ENCODE measurements at places on chromosomes 7 and 10. TPM values are rescaled to one million over a fixed set of nuclear protein-coding genes. Genes with fewer than 3 reads are reported as not detected.

Gene GSTO2
- total RNA-seq: 6.3 TPM

- DNase-seq: peak; percentile 23
Measured at GRCh38 chr7:34835901-34836600, 178.0 kb downstream of the NPSR1 start.

DNA sequence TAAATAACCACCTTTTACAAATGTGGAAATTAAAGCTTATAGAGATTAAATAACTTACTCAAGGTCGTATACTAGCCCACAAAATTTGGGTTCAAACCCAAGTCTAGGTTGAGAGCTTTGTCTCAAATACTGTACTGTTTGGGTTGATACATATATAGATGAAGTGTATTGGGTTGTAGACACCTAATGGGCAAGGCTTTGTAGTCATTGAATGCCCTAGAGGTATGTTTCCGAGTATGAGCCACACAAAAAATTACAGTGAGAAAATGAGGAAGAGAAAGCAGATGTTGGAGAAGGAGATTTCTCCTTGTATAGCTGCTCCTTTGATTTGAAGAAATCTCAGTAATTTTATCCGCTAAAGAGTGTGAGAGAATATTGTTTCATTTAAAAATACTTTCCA lies 60.6 kb downstream of the C1GALT1 start:
- no peak for DNase-seq

DNA sequence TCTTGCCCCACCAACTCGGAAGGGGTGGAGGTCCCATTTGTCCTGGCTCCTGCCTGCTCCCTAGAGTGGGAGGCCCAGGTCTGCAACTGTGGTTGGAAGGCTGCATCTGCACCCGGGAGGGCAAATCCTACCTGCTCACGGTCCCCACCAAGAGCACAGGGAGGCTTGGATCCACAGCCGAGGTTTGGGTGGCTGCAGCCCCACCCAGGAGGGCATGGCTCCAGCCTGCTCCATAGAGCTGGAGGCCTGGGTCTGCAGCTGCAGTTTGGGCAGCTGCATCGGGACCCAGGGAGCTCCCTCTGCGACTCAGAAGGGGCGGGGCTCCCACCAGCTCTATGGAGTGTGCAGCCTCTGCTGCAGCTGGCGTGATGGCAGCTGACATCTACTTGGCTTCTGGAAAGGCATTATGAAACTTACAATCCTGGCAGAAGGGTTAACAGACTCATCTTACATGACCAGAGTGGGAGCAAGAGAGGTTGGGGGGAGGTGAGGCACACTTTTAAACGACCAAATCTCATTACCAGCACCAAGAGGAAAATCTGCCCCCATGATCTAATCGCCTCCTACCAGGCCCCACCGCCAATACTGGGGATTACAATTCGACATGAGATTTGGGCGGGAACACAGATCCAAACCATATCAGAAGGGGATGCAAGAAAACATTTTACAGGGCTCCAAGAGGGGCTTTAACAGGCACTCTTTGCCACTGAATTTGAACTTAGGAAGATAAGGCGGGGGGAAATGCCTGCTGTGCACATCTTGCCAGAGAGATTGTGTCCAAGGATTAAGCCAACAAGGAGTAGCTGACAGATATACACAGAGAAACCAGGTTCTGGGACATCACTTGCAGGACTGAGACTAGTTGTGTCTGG lies 8.2 kb upstream of the BLVRA start:
- DNase-seq: no peak

- no peak for DNase-seq
Measured at GRCh38 chr7:55983537-55983936, 19.2 kb downstream of the NIPSNAP2 start.

DNA sequence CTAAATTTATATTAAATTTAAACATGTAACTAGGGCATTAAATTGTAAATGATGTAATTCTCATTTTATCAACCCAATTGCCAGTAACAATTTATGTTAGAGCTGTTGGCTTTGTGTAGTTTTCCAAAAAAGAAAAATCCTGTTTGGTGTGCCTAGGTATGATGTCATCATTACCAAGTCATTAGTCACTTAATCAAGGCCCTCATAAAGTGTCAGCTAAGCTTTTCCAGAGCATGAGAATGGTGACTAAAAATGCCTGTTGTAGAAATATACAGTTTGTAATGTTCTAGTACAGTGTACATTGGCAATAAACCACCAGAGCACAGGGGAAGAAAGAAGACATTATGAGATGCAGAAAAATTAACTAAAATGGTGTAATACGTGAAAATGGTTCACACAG lies 593.8 kb upstream of the ANKRD30A start:
- no peak for DNase-seq

Gene TMEM270
- total RNA-seq: not detected

Gene ASIC3
- 0.39 TPM for total RNA-seq

DNA sequence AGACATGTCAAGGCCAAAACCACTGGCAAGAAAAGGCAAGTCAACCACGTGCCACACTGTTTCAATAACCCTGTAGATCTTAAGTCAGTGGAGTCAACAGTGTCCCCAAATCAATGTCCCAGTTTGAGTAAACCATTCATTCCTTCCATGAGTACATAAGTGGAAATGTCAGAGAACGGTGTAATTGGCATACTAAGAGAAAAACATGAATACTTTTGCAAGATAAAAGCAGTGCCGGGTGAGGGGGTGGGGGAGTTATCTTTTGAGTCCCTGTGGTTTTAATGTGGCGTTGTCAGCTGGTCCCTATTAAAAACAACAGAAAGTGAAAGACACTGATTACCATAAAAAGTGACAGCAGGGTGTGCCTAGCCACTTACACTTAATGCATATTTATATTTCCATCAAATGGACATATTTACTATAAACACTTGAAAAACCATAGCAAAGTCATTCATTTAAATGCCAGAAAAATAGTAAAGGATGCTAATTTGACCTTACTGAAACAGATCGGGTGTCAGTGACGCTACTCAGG lies 37.8 kb downstream of the RSU1 start:
- DNase-seq: no peak

DNA sequence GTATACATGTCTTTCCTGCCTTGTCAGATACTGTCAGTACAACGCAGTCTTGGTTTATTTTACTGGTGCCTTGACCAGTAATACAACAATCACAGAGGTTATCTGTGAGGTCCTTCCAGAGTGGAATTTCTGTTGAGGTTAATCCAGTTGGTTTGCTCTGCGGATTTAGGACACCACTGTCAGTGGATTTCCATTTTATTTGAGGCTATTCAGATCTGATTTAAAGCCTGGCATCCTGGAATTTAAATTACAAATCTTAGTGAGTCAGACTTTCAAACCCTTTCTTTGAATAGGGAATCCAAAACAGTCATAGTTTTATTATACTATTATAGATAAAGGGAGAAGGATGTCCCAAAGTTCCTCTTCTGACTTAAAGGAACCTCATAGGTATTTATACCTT lies 40.5 kb downstream of the ANLN start:
- DNase-seq: no peak

DNA sequence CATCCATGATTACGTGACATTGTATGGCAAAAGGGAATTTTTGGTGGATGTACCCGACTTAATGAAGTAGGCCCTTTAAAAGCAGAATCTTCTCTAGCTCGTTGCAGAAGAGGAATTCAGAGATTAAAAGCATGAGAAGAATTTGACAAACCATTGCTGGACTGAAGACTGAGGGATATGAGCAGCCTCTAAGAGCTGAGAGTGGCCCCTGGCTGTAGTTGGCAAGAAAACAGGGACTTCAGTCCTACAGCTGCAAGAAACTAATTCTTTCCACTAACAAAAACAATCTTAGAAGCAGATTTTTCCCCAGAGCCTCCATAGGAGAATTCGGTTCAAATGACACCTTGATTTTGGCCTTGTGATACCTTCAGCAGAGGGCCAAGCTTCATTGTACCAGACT lies 34.1 kb downstream of the MACC1 start:
- DNase-seq: no peak

Gene SH2D4B
- 0.20 TPM for total RNA-seq

Gene LDB3
- total RNA-seq: 25.0 TPM

GRCh38 chr10:10526846-10527245 lies 490.8 kb upstream of the CELF2 start:
- DNase-seq: no peak

DNA sequence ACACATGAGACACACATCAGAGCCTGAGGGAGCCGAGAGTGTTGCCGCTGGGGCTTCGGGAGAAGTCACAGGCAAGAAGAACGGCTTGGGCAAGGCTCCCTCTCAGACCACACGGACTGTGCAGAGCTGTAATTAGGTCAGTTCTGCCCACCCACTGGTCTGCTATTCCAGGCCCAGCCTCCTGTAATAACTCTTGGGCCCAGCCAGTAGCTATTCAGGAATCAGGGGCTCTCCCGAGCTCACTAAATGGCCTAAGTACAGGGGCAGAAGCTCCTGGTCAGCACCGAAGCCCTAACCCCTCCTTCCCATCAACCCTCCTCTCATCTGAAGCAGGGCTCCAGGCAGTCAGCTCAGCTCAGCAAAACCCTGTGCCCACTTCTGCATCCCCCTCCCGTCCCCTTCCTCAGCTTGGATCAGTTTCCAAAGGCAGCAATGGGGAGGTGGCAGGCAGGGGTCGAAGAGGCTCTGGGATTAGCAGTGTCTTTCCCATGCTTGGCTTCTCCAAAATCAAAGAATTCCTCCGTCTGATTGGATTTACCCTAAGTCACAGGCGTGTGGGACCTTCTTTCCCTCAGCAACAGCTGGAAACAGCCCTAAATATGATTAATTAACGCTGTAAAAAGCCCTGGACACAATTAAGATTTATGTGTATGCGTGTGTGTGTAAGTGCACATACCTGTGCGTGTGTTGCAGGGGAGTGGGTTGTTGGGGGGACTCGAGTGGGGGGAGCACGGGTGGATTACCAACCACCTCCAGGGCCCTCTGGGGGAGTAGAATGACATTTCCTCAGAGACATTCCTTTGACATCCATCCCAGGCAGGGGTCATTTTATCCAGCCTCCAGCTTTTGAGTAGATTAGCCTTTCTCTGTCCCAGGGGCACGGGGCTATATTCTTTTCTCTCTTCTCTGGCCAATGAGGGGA lies 48.4 kb upstream of the BTRC start:
- no peak for DNase-seq

- no peak for DNase-seq
Measured at GRCh38 chr7:74312418-74313028, 23.3 kb downstream of the CLIP2 start.

GRCh38 chr7:144842377-144842851 lies 6.6 kb upstream of the TPK1 start:
- DNase-seq: no peak

DNA sequence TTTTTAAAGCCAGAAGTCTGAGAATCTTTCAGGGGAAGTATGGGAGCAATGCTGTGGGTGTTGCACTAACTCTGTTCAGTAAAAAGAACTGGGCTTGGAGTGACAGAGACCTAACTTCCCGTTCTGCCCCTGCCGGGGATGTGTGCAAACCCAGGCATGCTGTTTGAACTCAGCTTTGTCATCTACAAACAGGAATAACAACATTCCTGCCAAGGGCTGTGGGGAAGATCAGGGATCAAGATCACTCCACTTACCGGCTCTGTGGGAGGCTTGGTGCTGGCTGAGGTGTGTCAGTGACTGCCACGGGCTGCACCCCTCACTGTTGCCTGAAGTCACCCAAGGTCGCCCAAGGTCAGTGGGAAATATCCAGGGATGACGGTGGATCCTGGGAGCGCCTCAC lies 23.1 kb upstream of the DRGX start:
- DNase-seq: peak; percentile 4

DNA sequence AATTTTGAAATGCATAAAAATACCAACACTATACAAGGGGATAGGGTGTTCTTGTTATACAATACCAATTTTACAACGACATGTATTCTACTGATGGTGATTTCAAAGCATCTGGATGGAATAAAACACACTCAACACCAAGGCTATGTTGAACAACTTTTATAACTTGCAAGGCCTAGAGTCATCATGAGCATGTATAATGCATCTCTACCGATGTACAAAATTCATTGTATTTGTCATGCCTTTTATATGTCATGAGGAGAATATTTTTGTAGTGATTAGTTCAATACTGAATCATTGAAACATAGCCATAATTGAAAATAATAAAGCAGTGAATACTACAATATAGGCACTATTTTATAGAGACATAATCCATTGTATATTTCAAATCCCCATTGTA lies 160.2 kb downstream of the ETV1 start:
- DNase-seq: no peak

Gene CRHR2
- 0.20 TPM for total RNA-seq

DNA sequence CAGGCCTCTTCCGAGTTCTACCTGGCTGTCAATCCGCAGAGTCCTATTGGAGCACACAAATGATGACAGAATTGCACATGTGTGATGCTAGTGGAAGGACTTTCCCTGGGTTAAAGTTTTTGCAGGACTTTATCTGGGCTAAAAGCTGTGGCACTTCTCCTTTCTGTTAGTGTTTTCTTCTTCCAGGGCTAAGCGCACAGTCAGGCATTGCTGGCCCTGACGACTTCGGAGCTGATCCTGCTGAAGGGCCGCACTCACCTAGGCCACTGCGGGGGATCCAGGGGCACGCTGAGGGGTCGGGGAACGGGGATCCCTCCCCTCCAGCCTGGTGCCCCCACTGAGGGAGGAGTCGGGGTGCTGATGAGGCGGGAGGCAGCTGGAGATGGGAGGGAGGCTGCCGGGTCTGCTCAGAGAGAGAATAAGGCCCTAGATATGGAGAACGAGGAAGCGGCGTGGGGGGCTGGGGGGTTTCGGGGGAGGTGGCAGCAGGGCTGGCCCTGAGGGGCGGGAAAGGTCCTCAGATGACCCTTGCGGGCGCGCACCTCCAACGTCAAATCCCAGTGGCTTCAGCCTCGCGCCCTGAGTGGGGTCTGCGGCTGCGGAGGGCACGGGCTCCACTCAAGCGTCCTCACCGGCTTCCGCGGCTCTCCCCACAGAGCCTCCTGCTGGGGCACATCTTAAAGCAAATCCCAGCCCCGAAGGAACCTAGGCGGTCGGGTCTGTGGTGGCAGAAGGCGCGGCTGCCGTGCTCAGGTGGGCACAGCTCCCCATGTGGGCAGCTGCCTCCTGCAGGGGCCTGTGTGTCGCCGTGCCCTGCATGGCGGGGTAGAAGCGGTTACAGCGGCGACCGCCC lies 30.9 kb downstream of the AGR3 start:
- DNase-seq: no peak

- DNase-seq: no peak
Measured at GRCh38 chr10:27276581-27276980, 36.0 kb upstream of the ACBD5 start.

- no peak for DNase-seq
Measured at GRCh38 chr7:36131499-36131898, 21.6 kb upstream of the EEPD1 start.

Gene IDI2
- not detected for total RNA-seq

Gene PLEKHS1
- total RNA-seq: not detected

Gene HOXA7
- 1.5 TPM for total RNA-seq

Gene AOC1
- 0.59 TPM for total RNA-seq

Gene NPTX2
- total RNA-seq: 2.4 TPM

Gene BRAF
- total RNA-seq: 63.6 TPM

DNA sequence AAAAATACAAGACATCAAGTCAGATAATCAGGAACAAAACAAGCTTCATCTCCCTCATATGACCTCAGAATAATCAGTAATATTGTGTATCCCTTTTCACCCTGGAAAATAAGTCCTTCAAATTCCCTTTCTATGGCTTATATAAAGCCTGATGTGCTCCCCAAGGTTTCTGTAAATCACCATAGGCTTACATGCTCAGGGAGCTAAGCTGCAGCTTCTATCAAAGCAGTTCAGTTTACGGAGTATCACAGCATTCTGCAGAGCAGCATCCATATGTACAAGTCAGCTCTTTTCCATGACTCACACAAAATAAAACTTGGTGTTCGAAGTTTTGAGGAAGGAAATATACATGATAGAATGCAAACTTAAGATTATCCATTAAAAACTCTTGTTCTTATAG lies 225.6 kb downstream of the LRRTM3 start:
- DNase-seq: no peak

Gene TMEM178B
- 0.49 TPM for total RNA-seq

Gene TSPAN12
- total RNA-seq: 8.4 TPM

- peak; percentile 24 for DNase-seq
Measured at GRCh38 chr10:30980951-30981616, 50.6 kb downstream of the ZNF438 start.

All from skin of body (tissue), 3 donors.